AG10803 (cell line): ENCODE measurements at places on chromosomes 7 and 10.

- no peak for DNase-seq
These were observed 15.1 kb downstream of the FAM53B start for GRCh38 chr10:124728830-124729661.

DNA sequence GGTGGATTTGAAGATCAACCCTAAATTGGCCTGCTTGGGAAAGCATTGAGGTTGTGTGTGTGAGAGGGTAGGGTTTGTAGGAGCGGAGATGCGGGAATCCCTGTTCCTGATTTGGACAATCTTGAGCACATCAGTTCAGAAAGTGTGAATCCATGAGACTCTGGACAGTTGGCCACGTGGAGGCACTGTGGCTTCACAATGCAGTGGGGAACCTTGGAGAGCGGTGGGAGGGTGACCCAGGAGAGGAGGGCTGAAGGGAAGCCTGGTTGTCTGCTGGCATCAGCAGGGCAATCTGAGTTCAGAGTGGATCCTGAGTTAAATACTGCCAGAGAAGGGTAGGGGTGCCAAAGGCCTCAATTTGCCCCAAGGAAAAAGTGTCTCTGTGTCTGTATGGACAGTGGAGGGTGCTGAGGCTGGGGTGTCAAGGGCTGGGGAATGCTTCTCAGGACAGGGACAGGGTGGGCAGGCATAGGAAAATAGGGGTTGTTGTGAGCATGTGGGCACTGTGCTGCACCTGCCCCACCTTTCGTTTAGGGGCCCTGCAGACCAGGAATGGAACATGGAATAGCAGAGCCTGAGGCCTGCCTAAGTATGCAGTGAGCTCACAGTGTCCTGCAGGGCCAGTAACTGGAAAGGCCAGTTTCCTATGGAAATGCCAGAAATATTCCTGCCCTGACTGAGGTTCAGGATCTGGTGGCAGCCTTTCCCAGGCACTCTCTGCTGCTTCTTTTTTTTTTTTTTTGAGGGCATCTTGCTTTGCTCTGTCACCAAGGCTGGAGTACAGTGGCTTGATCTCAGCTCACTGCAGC, 162.9 kb upstream of the PRSS58 start:
- DNase-seq, result no peak

DNA sequence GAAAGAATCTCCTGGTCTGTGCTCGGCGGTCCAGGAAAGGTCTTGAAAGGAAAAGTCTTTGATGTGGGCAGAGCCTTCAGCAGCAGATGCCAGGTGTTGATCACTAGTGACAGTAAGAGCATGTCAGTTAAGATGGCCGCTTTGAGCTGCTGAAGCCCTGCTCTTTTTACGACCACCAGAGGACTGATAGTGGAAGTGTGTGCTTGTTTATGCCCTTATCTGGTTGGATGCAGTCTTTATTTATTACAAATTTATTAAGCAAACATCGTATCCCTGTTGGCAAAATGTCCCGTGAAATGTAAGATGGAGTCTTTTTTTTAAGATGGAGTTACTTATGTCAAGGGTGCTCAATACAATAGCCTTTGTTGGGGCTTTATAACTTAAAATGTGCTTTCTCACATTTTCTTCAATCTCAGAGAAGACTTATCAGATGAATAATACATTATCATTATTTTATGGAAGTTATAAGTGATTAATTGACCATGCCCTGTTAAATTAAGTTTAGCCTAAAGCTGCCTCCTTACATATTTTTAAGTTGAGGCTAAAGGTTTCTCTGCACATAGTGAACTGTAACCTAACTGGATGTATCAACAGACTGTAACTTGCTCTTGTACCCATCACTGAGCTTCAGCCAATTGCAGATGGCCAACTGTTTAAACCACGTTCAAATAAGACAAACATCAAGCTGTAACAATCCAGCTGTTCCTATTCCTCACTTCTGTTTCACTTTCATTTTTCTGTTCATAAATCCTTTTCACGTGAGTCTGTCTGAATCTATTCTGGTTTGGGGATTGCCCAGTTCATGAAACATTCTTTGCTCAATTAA, 97.4 kb upstream of the PIK3CG start:
- DNase-seq, result peak; percentile 50

GRCh38 chr10:93225938-93226337, 152.2 kb downstream of the CYP26A1 start:
- DNase-seq, result no peak

GRCh38 chr7:770741-771166, 43.7 kb upstream of the PRKAR1B start:
- no peak for DNase-seq

DNA sequence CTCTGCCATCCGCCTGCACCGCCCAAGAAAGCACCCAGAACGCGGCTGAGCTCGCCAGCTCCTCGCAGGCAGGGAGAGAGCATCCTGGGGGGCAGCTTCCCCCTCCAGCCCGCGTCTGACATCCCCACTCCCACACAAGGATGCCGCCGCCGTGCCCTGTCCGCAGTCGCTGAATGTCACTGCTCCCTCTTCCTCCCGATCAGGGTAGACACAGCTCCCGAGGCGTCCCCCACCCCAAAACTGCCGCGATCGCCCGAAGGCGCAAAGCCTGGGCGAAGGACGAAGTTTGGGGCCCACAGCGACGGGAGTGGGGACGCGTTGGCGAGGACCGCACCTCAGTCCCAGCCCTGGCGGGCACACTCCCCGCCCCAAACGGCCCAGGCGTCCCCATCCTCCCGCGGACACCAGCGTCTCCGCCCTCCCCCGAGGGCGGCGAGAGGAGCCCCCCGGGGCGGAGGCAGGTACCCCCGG, 1.5 kb upstream of the KAT6B start:
- DNase-seq, result peak; percentile 14

GRCh38 chr7:68529221-68529620, 1069.1 kb upstream of the AUTS2 start:
- DNase-seq, result no peak

GRCh38 chr7:22039670-22040069, 94.0 kb upstream of the CDCA7L start:
- DNase-seq, result no peak

- no peak for DNase-seq
These were observed 332.5 kb upstream of the ETV1 start for GRCh38 chr7:14321947-14322346.

- DNase-seq, result no peak
These were observed 64.3 kb upstream of the TRIL start for GRCh38 chr7:29022291-29022988.
